A549 treated with AZD2906 at 1 μM for 4 hours (cell line): ENCODE measurements at places on chromosomes 2 and 18. TPM values are rescaled to one million over a fixed set of nuclear protein-coding genes. Genes with fewer than 3 reads are reported as not detected.

The SLC16A14 gene
- total RNA-seq, result 0.64 to 1.1 TPM (median 0.83 TPM) in 5 replicates

The SATB2 gene
- 2.7 to 3.2 TPM (median 3.0 TPM) in 5 replicates for total RNA-seq

The DIPK1C gene
- not detected in 5 replicates for total RNA-seq

The CTNNA2 gene
- 0.08 to 0.62 TPM (median 0.26 TPM) in 5 replicates for total RNA-seq

The IL1RN gene
- total RNA-seq, result 0.16 to 0.37 TPM (median 0.33 TPM) in 5 replicates

The SGPP2 gene
- total RNA-seq, result 0.71 to 0.84 TPM (median 0.79 TPM) in 5 replicates

The CYB5A gene
- total RNA-seq, result 120 to 138 TPM (median 127 TPM) in 5 replicates

The PROKR1 gene
- 0.01 TPM in 1 of 5 replicates, not detected in the others for total RNA-seq

The DCTN1 gene
- 112 to 150 TPM (median 144 TPM) in 5 replicates for total RNA-seq

The DSEL gene
- total RNA-seq, result 0.34 to 0.51 TPM (median 0.40 TPM) in 5 replicates

The ECEL1 gene
- 0.15 to 0.25 TPM (median 0.23 TPM) in 5 replicates for total RNA-seq

The DNER gene
- 10.0 to 13.7 TPM (median 11.8 TPM) in 5 replicates for total RNA-seq

The TRABD2A gene
- 10.5 to 15.5 TPM (median 13.2 TPM) in 5 replicates for total RNA-seq

The FNDC4 gene
- 4.2 to 5.4 TPM (median 4.5 TPM) in 5 replicates for total RNA-seq

The MARCO gene
- total RNA-seq, result 0.06 to 0.21 TPM (median 0.16 TPM) in 4 of 5 replicates, not detected in the other

The TLX2 gene
- 0.24 to 0.37 TPM (median 0.30 TPM) in 5 replicates for total RNA-seq

The THAP4 gene
- total RNA-seq, result 60.4 to 82.6 TPM (median 76.5 TPM) in 5 replicates

The FSHR gene
- not detected in 5 replicates for total RNA-seq

The REG1A gene
- total RNA-seq, result not detected in 5 replicates

The QPCT gene
- 20.8 to 25.2 TPM (median 23.4 TPM) in 5 replicates for total RNA-seq

The IL36A gene
- not detected in 5 replicates for total RNA-seq

The MOB1A gene
- 72.8 to 79.4 TPM (median 78.2 TPM) in 5 replicates for total RNA-seq

The DES gene
- total RNA-seq, result 0.14 to 0.69 TPM (median 0.27 TPM) in 5 replicates

The SLC19A3 gene
- total RNA-seq, result 1.6 to 3.1 TPM (median 2.8 TPM) in 5 replicates

The TRIB2 gene
- 0.13 to 1.1 TPM (median 0.80 TPM) in 5 replicates for total RNA-seq

The MRO gene
- 0.08 to 0.36 TPM (median 0.26 TPM) in 5 replicates for total RNA-seq

The FIGLA gene
- not detected in 5 replicates for total RNA-seq

The POTEJ gene
- total RNA-seq, result not detected in 5 replicates

The GPR45 gene
- 0.06 TPM in 1 of 5 replicates, not detected in the others for total RNA-seq

The PPP1R1C gene
- total RNA-seq, result 1.3 to 2.1 TPM (median 1.6 TPM) in 5 replicates

The LYPD1 gene
- 13.7 to 20.5 TPM (median 15.7 TPM) in 5 replicates for total RNA-seq

The PSTPIP2 gene
- 0.16 to 0.31 TPM (median 0.21 TPM) in 5 replicates for total RNA-seq
